ENCODE measurements at places on chromosomes 4 and X.

DNA sequence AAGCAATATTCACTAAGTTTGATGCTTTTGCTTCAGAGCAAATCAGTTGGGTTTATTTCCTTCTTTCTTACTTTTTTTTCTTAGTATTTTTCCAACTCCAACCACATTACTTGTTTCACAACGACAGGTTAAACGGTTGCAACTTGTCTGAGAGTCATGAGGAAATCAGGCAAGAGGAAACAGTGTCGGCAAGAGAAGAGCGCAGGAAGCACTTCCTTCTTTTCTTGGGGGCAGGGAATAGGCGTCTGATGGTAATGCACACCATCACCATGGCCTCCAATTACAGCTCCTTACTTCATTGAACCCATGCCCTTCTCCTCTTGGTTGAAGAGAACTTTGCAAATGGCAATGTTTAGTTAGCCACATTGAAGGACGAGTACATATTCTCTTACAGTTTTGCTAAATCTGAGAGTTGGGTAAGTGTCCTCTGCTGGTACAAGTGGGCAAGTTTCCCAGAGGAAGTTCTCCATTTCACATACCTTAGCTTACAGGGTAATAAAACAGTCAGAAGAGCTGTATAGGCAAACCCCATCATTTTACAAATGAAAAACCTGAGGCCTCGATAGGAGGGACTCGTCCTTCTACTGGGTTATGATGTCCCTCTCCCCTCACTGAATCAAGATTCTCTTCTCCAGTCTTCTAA, 8.3 kb upstream of the CXCL8 start:
- no peak for DNase-seq
- H3K36me3 ChIP-seq = no peaks in the 10 kb centered on the region
- peaks cover 11% of the 10 kb centered on the region for H3K4me1 ChIP-seq
- no peak overlapping the region for H3K4me3 ChIP-seq
- no peaks in the 10 kb centered on the region for H3K27me3 ChIP-seq

DNA sequence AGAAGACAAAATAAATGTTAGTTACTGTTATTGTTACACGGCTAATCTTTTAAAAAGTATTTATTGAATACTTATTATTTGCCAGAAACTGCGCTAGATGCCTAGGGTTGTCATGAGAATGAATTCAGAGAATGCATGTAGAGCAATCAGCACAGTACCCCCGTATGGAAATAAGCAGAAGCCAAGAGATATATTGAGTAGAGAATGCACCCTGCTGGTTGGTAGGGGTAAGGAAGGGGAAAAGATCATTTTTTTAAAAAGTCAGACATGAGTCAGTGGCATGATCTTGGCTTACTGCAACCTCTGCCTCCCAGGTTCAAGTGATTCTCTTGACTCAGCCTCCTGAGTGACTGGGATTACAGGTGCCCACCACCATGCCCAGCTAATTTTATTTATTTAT, 13.1 kb upstream of the DRP2 start:
- no peak for DNase-seq
- peaks cover 3% of the 10 kb centered on the region for H3K4me1 ChIP-seq
- H3K4me3 ChIP-seq = no peak overlapping the region
- no peak overlapping the region for H3K27ac ChIP-seq
- H3K36me3 ChIP-seq = no peaks in the 10 kb centered on the region

DNA sequence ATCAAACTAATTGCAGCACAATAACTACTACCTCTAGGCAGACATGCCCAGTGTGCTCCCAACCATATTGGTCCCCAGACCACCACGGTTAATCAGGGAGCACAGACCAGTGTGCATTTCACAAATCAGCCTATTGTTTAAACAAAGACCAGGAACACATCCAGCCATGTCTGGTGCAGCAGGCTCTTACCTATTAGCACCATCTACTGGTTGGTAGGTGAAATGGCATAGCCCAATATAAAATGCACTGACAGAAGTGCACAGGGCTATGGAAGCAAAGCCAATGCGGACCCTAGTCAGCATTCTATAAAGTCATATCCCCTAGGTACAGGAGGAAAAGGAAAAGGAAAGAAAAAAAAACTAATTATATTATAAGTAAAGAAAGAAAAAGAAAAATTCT, 15.5 kb upstream of the CYLC1 start:
- H3K4me1 ChIP-seq = peaks cover 2% of the 10 kb centered on the region
- H3K27ac ChIP-seq = no peak overlapping the region
- peaks cover 1% of the 10 kb centered on the region for H3K36me3 ChIP-seq
- no peak for DNase-seq
- no peak overlapping the region for H3K4me3 ChIP-seq

DNA sequence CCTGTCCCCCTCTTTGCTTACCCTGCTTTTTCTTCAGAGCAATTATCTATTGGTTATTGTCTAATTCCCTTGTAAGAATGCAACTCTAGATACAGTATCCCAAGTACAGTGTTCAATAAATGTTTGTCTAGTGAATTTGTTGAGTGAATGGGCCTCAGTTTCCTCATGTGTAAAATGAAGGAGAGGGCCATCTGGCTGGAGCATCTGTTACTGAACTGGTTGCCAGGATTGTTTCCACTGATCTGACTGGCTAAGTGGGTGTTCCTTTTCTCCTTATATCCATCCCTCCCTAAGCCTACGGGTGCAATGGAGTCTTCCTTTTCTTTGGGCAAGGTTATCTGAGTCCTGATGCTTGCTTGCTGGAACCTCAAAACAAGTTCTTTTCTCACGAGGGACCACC, 185.2 kb upstream of the RPS6KA3 start:
- no peak overlapping the region for H3K27ac ChIP-seq
- DNase-seq = no peak
- H3K36me3 ChIP-seq = no peaks in the 10 kb centered on the region
- H3K4me1 ChIP-seq = no peaks in the 10 kb centered on the region

GRCh38 chrX:94743478-94743877, 1069.5 kb downstream of the FAM133A start:
- no peak overlapping the region for H3K27ac ChIP-seq
- no peaks in the 10 kb centered on the region for H3K27me3 ChIP-seq
- DNase-seq = no peak
- H3K4me3 ChIP-seq = no peak overlapping the region

DNA sequence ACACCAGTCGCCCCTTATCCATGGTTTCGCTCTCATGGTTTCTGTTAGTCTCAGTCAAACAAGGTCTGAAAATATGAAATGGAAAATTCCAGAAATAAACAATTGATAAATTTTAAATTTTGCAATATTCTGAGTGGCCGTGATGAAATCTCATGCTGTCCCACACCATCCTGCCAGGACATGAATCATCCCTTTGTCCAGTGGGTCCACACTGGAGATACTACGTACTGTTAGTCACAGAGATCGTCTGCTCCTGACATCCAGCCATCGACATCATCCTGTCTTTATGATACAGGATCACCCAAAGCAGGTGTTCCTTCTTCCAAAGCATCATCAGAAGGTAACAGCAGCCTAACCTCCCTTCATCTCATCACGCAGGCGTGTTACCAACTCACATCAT, 76.5 kb upstream of the MSX1 start:
- peaks cover 5% of the 10 kb centered on the region for H3K36me3 ChIP-seq
- no peak overlapping the region for H3K27ac ChIP-seq
- peaks cover 18% of the 10 kb centered on the region for H3K27me3 ChIP-seq

DNA sequence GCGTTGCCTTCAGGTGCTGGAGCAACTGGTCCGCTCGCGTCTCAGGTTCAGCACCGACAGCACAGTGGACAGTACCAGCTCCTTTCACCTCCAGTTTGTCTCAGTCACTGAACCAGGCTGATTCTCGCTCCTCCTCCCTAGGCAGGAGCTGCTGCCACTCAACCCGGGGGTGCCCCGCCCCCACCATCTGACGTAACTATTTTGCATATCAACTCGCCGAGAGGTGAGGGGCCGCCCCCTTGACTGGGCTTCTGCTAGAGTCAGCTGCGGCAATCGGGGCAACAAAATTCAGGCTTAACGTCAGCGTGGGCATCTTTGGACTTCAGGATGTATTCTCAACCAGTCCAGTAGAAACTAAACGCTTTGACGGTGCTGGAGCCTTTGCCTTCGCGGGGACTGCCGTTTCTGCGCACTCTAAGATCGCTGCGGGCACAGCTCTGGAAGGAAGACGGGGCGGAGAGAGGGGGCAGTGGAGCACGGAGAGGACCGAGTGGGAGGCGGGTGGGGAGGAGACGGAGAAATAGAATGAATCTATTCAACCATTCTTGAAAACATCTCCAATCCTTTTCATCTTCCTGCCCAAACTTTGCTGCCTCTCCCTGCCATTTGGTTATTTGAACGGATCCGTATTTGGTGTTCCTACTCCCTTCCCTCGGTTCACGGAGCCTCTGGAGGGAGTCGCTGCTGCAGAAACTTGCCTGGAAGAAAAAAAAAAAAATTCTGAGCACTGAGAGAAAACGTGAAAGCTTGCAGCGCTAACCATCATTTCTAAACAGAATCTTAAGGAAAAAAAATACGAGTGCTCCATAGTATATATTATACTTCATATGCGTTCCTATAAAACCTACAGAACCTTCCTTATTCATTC, at the start of gene FSTL5:
Gene FSTL5 (minus strand): TSS at position 109 of the 868 bp plus-strand sequence. CDS start 52,604 bp downstream, outside the sequence.
- peak; percentile 87 for DNase-seq
- H3K27me3 ChIP-seq = no peaks in the 10 kb centered on the region
- H3K27ac ChIP-seq = peak within 1 kb of the TSS; percentile 98
- peaks cover 25% of the 10 kb centered on the region for H3K4me1 ChIP-seq

- no peak overlapping the region for H3K27ac ChIP-seq
- no peaks in the 10 kb centered on the region for H3K4me1 ChIP-seq
- H3K36me3 ChIP-seq = no peaks in the 10 kb centered on the region
- no peak overlapping the region for H3K4me3 ChIP-seq
- no peaks in the 10 kb centered on the region for H3K27me3 ChIP-seq
Measured at GRCh38 chrX:147679356-147680005, 232.2 kb upstream of the FMR1 start.

GRCh38 chrX:119604766-119605463, 1.3 kb downstream of the NKRF start:
- H3K27me3 ChIP-seq = no peaks in the 10 kb centered on the region
- peaks cover 8% of the 10 kb centered on the region for H3K4me1 ChIP-seq
- H3K27ac ChIP-seq = peak overlapping the region; percentile 93
- no peak for DNase-seq
- H3K4me3 ChIP-seq = peak overlapping the region; percentile 88

DNA sequence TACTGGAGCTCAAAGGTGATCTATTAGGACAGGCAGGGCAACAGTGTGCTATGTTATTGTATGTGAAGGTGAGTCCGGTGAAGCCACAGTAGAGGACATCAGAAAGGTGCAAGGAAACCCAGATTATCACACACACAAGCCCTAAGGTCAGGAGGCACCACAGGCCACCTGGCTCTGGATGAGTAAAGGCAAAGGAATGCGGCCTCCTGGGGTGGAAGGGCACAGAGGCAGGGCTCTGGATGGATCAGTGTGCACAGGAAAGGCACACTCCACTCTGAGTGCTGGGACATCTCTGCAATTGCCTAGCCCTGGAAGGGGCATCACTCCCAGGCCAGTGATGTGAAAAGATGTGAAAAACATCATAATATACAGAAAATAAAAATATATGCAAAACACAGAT, 683.5 kb downstream of the TRIML1 start:
- H3K4me1 ChIP-seq = peaks cover 17% of the 10 kb centered on the region
- no peak overlapping the region for H3K27ac ChIP-seq
- DNase-seq = no peak
- no peaks in the 10 kb centered on the region for H3K36me3 ChIP-seq
- no peak overlapping the region for H3K4me3 ChIP-seq

GRCh38 chrX:79100791-79101484, 43.5 kb upstream of the GPR174 start:
- H3K4me3 ChIP-seq = no peak overlapping the region
- peaks cover 1% of the 10 kb centered on the region for H3K4me1 ChIP-seq
- DNase-seq = no peak
- no peaks in the 10 kb centered on the region for H3K36me3 ChIP-seq
- no peaks in the 10 kb centered on the region for H3K27me3 ChIP-seq

GRCh38 chr4:181204109-181204508, 1039.1 kb upstream of the TENM3 start:
- H3K4me1 ChIP-seq = no peaks in the 10 kb centered on the region
- DNase-seq = no peak
- no peaks in the 10 kb centered on the region for H3K36me3 ChIP-seq
- H3K4me3 ChIP-seq = no peak overlapping the region
- no peak overlapping the region for H3K27ac ChIP-seq

GRCh38 chr4:61628727-61629126, 428.6 kb downstream of the ADGRL3 start:
- H3K4me3 ChIP-seq = no peak overlapping the region
- H3K27me3 ChIP-seq = no peaks in the 10 kb centered on the region
- DNase-seq = no peak

DNA sequence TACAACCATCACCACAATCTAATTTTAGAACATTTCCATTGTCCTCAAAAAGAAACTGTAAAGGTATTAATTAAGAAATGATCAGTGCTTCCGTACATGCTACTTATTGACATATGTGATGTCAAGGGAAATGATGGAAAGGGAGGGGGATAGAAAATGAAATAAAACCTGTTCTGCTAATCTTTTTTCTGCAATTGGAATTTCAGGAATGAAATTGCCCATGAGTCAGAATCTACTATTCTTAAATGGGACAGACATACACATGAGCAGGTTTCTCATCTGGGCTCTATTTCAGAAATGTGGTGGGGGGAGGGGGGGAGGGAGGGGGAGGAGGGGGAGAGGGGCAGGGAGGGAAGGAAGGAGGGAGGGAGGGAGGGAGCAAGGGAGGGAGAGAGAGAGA, 91.0 kb downstream of the SHROOM4 start:
- DNase-seq = no peak
- no peak overlapping the region for H3K27ac ChIP-seq
- H3K27me3 ChIP-seq = no peaks in the 10 kb centered on the region
- H3K36me3 ChIP-seq = peaks cover 1% of the 10 kb centered on the region
- no peak overlapping the region for H3K4me3 ChIP-seq
- H3K4me1 ChIP-seq = no peaks in the 10 kb centered on the region

- DNase-seq = no peak
- H3K27ac ChIP-seq = no peak overlapping the region
- H3K4me3 ChIP-seq = no peak overlapping the region
Measured at GRCh38 chr4:61521451-61521850, 321.3 kb downstream of the ADGRL3 start.

DNA sequence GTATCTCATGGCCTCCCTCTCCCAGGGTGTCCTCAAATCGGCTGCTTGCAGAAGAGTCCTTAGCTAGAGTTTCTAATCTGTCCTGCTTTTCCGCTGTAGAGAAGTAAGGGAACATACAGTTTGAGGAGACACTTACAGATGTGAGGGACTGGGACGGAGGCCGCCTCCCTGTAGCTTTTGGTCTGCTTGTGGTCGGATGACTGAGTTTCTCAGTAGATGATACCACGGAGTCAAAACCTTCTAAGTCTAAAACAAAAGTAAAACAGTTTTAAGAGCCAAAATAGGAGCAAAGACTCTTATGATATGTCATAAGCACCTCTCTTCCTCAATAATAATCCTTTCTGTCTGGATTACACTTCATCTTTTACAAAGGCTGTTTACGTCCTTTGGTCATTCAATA, 34.5 kb upstream of the MAP3K15 start:
- H3K4me1 ChIP-seq = no peaks in the 10 kb centered on the region
- H3K36me3 ChIP-seq = peaks cover 4% of the 10 kb centered on the region
- no peak for DNase-seq
- no peak overlapping the region for H3K4me3 ChIP-seq

GRCh38 chrX:153598541-153599191, at the start of gene CCNQ:
Gene CCNQ (minus strand): TSS chrX:153599139. CDS start chrX:153599073, 66 bp downstream.
- peaks cover 8% of the 10 kb centered on the region for H3K4me1 ChIP-seq
- H3K27ac ChIP-seq = peak within 1 kb of the TSS; percentile 73
- H3K4me3 ChIP-seq = peak within 1 kb of the TSS; percentile 79
- peaks cover 4% of the 10 kb centered on the region for H3K27me3 ChIP-seq
